ENCODE measurements at places on chromosomes 11 and 22. TPM values are rescaled to one million over a fixed set of nuclear protein-coding genes. Genes with fewer than 3 reads are reported as not detected.

- no peak for DNase-seq
Observed at GRCh38 chr22:42711281-42711731, 9.4 kb downstream of the A4GALT start.

DNA sequence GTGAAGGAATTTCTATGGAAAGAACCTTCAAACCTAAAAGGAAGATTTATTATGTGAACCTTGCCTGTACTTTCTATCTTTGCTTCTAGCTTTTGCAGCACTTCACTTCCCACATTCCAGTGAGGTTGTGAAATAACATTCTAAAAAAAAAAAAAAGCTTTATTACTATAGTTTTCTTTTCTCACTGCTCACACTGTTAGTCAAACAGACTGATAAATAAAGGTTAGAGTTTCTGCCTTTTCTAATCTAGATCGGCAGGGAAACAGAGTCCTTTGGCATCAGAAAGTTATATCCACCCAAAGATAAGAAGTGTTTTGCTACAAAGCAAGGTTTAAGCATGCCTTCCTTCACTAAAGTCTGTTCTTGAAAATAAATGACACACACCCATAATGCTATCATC lies 2.8 kb downstream of the AAMDC start:
- no peak for DNase-seq

DNA sequence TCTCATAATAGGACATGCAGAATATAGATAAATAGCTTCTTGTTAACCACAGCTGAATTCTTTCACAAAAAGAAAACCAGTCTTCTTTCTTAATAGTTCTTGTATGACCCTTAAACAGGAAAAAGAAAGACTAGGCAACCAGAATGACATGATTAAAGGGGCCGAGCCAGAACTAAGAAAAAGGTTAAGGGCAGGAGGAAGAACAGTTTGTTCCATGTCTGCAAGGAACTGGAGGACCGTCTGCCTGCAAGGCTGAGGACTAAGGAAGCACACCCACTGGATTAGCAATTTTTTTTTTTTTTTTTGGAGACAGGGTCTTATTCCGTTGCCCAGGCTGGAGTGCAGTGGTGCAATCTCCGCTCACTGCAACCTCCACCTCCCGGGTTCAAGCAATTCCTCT lies 26.0 kb upstream of the TMPRSS5 start:
- no peak for DNase-seq

DNA sequence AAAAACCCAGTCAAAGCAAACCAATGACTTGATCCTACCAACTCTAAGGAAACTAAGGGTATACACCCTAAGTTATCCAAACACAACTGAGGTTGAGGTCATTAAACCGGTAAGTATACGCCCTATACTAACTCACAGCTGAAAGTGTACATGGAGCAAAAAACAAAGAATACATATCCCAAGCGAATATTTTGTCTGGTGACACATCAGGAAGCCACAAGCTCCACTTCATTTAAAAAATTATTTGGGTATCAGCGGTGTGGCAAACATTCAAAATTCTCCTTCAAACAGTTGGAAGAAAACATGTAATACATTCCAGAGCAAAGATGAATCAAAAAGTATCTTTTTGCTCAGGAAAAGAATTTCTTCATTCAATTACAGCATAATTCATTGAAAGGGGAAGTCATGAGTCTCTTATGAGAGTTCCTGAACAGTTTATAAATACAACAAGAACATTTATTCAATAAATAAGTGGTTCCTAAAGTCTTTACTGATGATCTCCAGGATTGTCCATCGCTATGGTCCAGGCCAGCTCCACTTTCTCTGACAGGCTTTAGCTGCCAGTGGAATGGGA lies 4.5 kb upstream of the JAML start:
- DNase-seq: no peak

Gene ZNF280B
- not detected for total RNA-seq

Gene RTCB
- total RNA-seq: 108 TPM

Gene KCNJ1
- not detected for total RNA-seq
